Thymus (tissue), 14 donors: ENCODE measurements at places on chromosomes 7 and 10. TPM values are rescaled to one million over a fixed set of nuclear protein-coding genes. Genes with fewer than 3 reads are reported as not detected.

SSMEM1 gene
- 0.02 TPM for polyA plus RNA-seq

WNT16 gene
- 0.30 TPM for polyA plus RNA-seq

MAGI2 gene
- 1.7 TPM for polyA plus RNA-seq

PUS7 gene
- 3.7 TPM for polyA plus RNA-seq

ZNF518A gene
- polyA plus RNA-seq = 15.8 TPM

PRR15 gene
- 0.39 TPM for polyA plus RNA-seq

PTN gene
- polyA plus RNA-seq = 19.3 TPM

OR2A42 gene
- polyA plus RNA-seq = 0.02 TPM

VSTM4 gene
- 2.3 TPM for polyA plus RNA-seq

MET gene
- 12.0 TPM for polyA plus RNA-seq

RBP3 gene
- polyA plus RNA-seq = 0.05 TPM

IGF2BP3 gene
- polyA plus RNA-seq = 3.4 TPM

AEBP1 gene
- polyA plus RNA-seq = 126 TPM

SHH gene
- polyA plus RNA-seq = 0.09 TPM

SEMA3C gene
- 2.8 TPM for polyA plus RNA-seq

GCK gene
- 0.30 TPM for polyA plus RNA-seq

CDNF gene
- 3.6 TPM for polyA plus RNA-seq

ORAI2 gene
- 11.6 TPM for polyA plus RNA-seq

ADCY1 gene
- 0.27 TPM for polyA plus RNA-seq

CELF2 gene
- 48.1 TPM for polyA plus RNA-seq

C10orf90 gene
- 0.27 TPM for polyA plus RNA-seq

TMEM140 gene
- 13.6 TPM for polyA plus RNA-seq

TMEM176B gene
- polyA plus RNA-seq = 34.7 TPM

SFMBT2 gene
- 8.8 TPM for polyA plus RNA-seq

PHYHIPL gene
- 1.9 TPM for polyA plus RNA-seq

ZCCHC24 gene
- 5.4 TPM for polyA plus RNA-seq

BAMBI gene
- 0.80 TPM for polyA plus RNA-seq

KNDC1 gene
- polyA plus RNA-seq = 0.02 TPM

MMD2 gene
- polyA plus RNA-seq = 0.07 TPM

PNLIP gene
- polyA plus RNA-seq = 0.18 TPM

EVX1 gene
- polyA plus RNA-seq = 0.05 TPM

GPRIN2 gene
- 0.82 TPM for polyA plus RNA-seq

ST8SIA6 gene
- polyA plus RNA-seq = 0.18 TPM

PVRIG gene
- polyA plus RNA-seq = 30.7 TPM

CNPY1 gene
- 0.05 TPM for polyA plus RNA-seq

PTPRE gene
- 12.3 TPM for polyA plus RNA-seq

CYP2C9 gene
- polyA plus RNA-seq = 0.55 TPM

HTRA1 gene
- 82.8 TPM for polyA plus RNA-seq

CCDC136 gene
- 13.7 TPM for polyA plus RNA-seq

PSMC2 gene
- 117 TPM for polyA plus RNA-seq

ANLN gene
- polyA plus RNA-seq = 3.1 TPM

XRCC2 gene
- polyA plus RNA-seq = 0.64 TPM

ESYT2 gene
- polyA plus RNA-seq = 35.7 TPM

SORBS1 gene
- polyA plus RNA-seq = 25.3 TPM

IFIT2 gene
- 16.0 TPM for polyA plus RNA-seq

ACSM6 gene
- polyA plus RNA-seq = 0.96 TPM

SPDYE16 gene
- polyA plus RNA-seq = 0.27 TPM

VPS26A gene
- polyA plus RNA-seq = 44.2 TPM
